Naive thymus-derived CD4-positive, alpha-beta T cell (primary cell): ENCODE measurements at places on chromosomes 5 and 9. TPM values are rescaled to one million over a fixed set of nuclear protein-coding genes. Genes with fewer than 3 reads are reported as not detected.

The SNCAIP gene
- 0.17 TPM for total RNA-seq

DNA sequence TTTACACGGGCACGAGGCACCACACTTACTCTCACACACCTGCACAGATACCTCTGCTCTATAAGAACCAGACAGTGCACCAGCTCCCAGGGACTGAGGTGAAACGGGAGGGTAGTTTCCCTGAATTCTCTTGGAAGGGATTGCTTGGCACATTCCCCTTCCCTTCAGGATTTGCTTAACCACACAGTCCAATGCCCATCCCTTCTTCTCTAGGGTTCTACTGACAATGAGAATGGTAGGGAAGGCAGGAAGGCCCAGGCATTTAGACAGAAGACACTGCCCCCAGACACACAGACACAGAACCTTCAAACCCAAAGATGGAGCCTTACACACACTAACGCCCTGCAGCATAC is 704 bp upstream of the LHX6 start:
- DNase-seq = no peak

DNA sequence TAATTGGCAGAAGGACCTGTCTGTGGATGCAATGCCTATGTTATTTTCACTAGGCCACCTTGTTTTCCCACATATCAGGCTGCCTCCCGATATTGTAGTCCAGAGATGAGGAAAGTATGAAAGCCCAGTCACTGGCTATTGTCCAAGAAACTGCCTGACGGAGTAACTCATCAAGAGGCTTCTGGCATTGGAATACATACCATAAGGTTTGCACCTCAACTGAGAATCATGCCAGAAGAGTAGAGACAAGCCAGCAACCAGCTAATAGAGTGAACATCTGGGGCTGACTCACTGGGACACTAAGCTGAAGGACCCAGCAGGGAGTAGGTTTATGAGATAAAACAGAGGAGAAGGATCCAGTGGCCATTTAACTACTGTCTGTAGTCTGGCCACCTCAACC is 137.2 kb upstream of the FST start:
- DNase-seq = no peak

DNA sequence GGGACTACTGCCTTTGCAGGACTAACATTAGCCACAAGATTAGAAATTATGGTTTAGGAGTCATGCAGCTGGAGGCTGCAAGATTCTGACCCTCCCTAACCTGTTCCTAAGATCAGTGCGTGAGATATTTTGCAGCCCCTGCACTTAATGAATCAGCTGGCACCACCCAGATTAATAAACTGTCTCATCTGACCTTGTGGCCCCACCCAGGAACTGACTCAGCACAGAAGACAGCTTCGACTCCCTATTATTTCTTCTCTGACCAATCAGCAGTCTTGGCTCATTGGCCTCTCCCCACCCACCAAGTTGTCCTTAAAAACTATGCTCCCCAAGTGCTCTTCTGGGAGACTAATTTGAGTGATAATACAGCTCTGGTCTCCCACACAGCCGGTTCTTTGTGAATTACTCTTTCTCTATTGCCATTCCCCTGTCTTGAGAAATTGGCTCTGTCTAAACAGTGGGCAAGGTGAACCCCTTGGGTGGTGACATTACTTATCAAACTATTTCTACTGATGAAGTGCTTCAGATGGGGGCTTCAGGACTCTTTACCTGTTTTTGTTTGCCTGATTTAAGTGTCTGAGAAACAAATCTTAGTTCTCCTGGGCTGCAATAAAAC is 17.0 kb downstream of the CTSL start:
- no peak for DNase-seq

GRCh38 chr9:133994353-133995011 is 2.4 kb upstream of the VAV2 start:
- peak; percentile 67 for DNase-seq

The GLDC gene
- not detected for total RNA-seq

DNA sequence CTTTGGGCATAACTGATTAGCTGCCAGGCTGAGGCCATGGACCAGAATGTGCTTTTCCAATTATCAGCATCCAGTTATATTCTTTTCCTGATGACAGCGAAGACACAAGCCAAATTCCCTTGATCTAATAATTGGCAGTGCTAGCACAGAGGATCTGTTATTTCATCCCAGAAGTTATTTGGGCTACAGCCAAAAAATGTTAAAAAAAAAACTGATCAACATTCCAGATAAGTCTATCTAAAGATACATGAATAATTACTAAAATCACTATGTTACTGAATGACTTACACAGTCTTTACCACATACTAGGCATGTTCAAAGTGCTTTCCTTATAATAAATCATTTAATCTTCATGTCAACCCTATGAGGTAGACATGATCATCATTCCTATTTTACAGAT is 13.5 kb upstream of the PDZD2 start:
- no peak for DNase-seq

The BARX1 gene
- not detected for total RNA-seq

DNA sequence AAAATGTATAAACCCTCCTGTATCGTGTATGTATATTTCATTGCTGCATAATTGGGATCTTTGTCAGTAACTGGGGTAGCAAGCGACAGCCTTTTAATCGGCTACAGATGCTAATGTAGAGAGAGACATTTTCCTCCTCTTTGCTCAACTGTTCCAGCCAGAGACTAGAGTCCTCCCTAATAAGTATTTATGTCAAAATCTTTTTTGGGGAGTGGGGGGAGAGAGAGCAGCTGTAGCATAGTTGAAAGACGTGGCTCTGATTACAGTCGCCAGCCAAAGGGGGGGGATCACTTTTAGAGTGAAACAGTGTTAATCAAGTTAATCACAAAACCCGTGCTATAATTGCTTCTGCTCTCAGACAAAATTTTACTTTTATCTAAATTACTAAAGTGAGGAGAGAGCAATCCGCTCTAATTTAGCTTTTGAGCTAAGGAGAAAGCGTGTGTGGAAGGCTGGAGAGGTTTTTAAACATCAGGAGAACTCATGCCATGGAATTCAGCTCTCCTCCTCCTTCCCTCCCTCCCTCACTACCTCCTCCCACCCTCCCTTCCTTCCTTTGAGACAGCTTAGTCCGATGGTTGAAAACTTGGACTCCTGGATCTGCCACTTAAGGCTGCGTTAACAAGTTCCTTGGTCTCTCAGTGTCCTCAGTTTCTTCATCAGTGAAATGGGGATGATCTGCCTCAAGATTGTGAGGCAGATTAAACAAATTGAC is 87.3 kb upstream of the ZNF618 start:
- DNase-seq = no peak

DNA sequence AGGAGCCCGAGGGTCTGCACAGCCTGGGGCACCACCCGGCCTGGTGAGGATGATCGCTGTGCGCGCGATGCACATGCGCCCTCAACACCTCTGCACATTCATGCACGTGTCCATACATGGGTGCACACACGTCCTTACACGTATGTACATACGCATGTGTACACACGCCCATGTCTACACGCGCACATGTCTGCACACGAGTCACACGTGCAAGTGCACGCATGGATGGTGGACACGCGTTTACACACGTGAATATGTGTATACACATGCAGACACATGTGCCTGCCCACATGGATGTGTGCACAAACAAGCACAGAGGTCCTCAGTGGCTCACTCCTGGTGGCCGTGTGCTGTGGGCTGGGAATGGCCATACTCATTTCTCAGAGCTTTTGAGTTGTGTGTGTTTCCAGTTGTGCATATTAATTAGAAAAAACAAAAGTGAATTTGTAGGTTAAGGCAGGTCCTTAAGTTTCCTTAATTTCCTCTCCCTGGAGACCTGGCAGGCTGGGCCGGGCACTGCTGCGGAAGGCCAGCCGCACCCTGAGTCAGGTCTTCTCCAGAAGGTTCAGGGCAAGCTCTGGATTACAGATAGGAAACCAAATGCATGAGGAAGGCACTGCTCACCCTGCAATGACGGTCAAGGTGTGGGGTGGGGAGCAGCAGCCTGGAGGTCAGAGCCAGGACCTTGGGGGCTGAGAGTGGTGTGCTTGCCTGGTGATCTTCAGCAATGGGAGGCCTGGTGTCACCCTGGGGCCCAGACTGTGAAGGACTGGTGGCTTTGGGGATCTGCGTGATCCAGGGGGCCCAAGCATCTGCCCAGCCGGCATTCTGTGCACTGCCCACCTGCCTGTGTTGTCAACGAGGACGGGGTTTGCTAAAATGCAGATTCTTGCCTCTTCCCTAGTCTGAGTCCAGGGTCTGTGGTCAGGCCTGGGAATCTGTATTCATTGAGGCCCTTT is 1.3 kb upstream of the RNU6ATAC start:
- peak; percentile 54 for DNase-seq

DNA sequence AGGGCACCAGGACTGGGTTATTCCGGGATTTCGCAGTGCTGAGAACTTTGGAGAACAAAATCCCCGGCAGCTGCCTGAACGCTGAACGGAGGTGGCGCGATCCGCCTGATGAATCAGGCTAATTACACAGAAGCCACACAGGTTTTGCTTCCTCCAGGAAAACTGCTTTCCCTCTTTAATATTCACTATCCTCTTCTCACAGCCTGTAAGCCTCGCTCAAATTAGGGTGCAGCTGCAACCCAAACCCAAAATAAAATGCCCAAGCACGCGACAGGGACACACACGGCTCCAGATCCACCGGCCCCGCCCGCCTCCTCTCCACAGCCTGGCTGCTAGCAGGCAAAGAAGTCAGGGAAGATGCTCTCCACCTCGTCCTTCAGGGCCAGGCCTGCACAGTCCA is 6.0 kb downstream of the SOHLH1 start:
- DNase-seq = no peak

The MAMDC4 gene
- total RNA-seq = 6.1 TPM

The CARD6 gene
- 1.7 TPM for total RNA-seq

DNA sequence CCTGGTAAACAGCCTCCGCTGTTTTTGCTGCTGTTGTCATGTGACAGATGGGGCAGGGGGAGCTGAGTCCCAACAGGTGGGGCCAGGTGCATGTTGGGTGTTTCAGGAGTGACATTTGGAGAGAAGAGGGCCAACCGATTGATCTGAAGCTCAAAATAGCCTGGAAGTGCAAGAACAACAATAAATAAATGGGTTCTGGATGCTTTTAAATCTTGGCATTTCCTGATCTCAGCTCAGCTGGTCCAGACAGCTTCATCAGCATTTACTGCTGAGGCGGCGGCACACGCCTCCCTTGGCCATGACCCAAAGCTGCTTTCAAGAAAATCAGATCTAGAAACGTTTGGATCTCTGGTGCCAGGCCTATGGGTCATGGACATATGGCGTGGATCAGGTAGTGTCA is 70.5 kb downstream of the PPARGC1B start:
- DNase-seq = no peak

- no peak for DNase-seq
Observed at GRCh38 chr9:135463140-135463539, 16.4 kb upstream of the PPP1R26 start.

The PNPLA7 gene
- total RNA-seq = 16.2 TPM

GRCh38 chr5:14281746-14282181 is 138.6 kb downstream of the TRIO start:
- no peak for DNase-seq

DNA sequence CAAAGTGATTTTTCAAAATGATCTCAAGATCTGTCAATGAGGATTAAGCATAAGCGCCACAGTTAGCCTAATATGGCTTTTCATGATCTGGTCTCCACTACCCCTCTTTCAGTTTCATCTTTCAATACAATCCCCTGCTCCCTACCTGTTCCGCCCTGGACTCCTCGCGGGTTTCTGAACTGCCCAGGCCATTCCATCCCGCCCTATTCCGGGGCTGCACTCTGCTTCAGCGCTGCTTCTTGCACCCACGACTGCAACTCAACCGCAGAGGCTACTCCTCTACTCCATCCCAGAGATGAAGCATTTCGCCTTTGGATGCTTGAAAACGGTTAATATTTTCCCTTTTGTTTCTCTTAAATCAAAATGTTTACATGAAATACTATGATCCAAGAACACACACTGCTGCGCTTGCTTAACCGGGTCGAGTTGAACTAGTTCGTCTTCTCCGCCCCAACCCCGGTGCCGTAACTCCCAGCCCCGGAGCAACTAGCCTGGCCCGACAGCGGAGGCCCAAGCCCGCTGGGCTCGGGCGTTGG is 716 bp upstream of the OTULIN start:
- no peak for DNase-seq

The PCDHB9 gene
- not detected for total RNA-seq

DNA sequence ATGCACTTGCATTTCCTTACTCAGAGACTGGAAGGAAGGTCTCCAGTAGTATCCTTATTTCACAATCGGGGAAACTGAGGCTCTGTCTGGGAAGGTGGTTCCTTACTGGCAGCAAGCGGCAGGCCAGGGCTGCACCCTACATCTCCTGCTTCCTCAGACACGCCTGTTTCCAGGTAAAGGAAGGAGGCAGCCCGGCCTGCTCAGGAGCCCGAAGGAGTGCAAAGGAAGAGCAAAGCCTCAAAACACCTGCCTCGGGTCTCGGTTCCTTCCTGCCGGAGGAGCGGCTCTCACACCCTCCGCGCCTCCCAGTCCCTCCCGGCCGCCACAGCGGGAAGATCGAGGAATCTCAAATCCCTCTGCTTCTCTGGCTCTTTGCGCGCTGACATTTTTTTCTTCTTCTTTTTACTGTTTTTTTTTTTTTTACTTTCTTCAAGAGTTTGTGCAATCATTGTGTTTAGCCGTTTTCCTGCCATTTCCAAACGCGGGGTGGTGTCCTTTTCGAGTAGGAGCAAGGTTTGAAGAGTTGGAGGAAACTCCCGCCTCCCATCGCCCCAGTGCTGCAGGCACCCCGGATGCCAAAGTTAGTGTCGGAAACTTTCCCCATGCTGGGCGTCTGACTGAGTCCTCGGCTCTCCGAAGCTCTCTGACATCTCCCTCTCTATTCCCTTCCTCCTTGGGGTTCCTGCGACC is 1.0 kb downstream of the GGTA1 start:
- DNase-seq = no peak

The TMEM8B gene
- 10.5 TPM for total RNA-seq

The IFNA13 gene
- total RNA-seq = not detected

DNA sequence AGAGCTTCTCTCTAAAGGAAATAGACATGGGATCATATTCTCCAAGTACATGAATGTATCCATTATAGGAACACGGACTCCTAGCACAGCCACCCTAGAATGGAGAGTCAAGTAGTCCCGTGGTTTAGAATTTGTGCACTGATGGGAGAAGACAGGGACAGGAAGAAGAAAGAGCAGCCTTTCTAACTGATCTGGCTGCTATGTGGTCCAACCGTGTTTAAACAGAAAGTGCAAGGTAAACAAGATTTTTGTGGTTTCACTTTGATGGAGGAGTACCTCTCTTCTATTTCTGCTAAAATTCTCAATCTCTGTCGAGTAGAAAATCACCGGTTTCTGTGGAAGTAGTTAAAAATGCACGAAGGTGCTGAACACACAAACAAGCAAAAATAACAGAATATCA is 171.3 kb downstream of the ST8SIA4 start:
- DNase-seq = no peak

- DNase-seq = no peak
Observed at GRCh38 chr9:99051851-99052250, 53.1 kb upstream of the TGFBR1 start.
